Adrenal gland (tissue), 19 donors: ENCODE measurements at places on chromosomes 1 and 21. TPM values are rescaled to one million over a fixed set of nuclear protein-coding genes. Genes with fewer than 3 reads are reported as not detected.

The OR6K3 gene
- total RNA-seq, result not detected

The TMEM269 gene
- total RNA-seq, result not detected

The LENEP gene
- total RNA-seq, result not detected

The KCNN3 gene
- 0.83 TPM for total RNA-seq

The SPRR5 gene
- total RNA-seq, result not detected

The RCSD1 gene
- 14.7 TPM for total RNA-seq

The ICOSLG gene
- total RNA-seq, result 0.48 TPM

The SLC44A5 gene
- total RNA-seq, result 0.17 TPM

The OR2L8 gene
- total RNA-seq, result not detected

The MAGI3 gene
- 17.6 TPM for total RNA-seq

The MIS18A gene
- total RNA-seq, result 9.8 TPM

The IVL gene
- not detected for total RNA-seq

The ETV3L gene
- total RNA-seq, result not detected

The DYNLT5 gene
- total RNA-seq, result 2.6 TPM

The POU3F1 gene
- total RNA-seq, result 6.9 TPM

The KCNJ9 gene
- total RNA-seq, result not detected

The C1orf141 gene
- total RNA-seq, result 0.61 TPM

The NFIA gene
- total RNA-seq, result 67.7 TPM

The ARTN gene
- 1.2 TPM for total RNA-seq

The CHRM3 gene
- 0.61 TPM for total RNA-seq

The CLCA1 gene
- 0.22 TPM for total RNA-seq

The TMPRSS3 gene
- total RNA-seq, result not detected

The ENTREP3 gene
- 32.6 TPM for total RNA-seq

The ARHGEF16 gene
- total RNA-seq, result 0.11 TPM

The NECAP2 gene
- 64.1 TPM for total RNA-seq

The LRRC3 gene
- 3.2 TPM for total RNA-seq

The LCE3E gene
- total RNA-seq, result not detected

The GPR52 gene
- total RNA-seq, result 2.1 TPM

The PERM1 gene
- 0.25 TPM for total RNA-seq

The TP73 gene
- not detected for total RNA-seq

The MYOM3 gene
- 0.51 TPM for total RNA-seq

The ZMYND12 gene
- total RNA-seq, result 6.5 TPM

The SAMSN1 gene
- 7.6 TPM for total RNA-seq

The FAM72B gene
- 3.2 TPM for total RNA-seq

The DEPDC1 gene
- 6.7 TPM for total RNA-seq

The MRPL20 gene
- 103 TPM for total RNA-seq

The GNAT2 gene
- total RNA-seq, result 0.22 TPM

The SLC9C2 gene
- not detected for total RNA-seq

The KCNK1 gene
- 5.0 TPM for total RNA-seq

The LCE2C gene
- total RNA-seq, result not detected

The TTC4 gene
- total RNA-seq, result 20.9 TPM

The USH2A gene
- total RNA-seq, result 0.03 TPM

The ATF3 gene
- 3.6 TPM for total RNA-seq

The LCE3D gene
- total RNA-seq, result not detected

The LRIF1 gene
- total RNA-seq, result 5.9 TPM

The POFUT2 gene
- 22.8 TPM for total RNA-seq

The HSPG2 gene
- 332 TPM for total RNA-seq

The TMIGD3 gene
- 23.8 TPM for total RNA-seq

The KIRREL1 gene
- total RNA-seq, result 33.3 TPM

The CCDC30 gene
- 1.8 TPM for total RNA-seq

The AVPR1B gene
- not detected for total RNA-seq

The SGIP1 gene
- 4.2 TPM for total RNA-seq

The C1orf87 gene
- total RNA-seq, result not detected

The SLC45A1 gene
- total RNA-seq, result 2.6 TPM

The FCRL5 gene
- 0.14 TPM for total RNA-seq

The MPZ gene
- 2.4 TPM for total RNA-seq

The NEXN gene
- 16.0 TPM for total RNA-seq

The ADAM30 gene
- not detected for total RNA-seq

The CD48 gene
- 3.9 TPM for total RNA-seq
